Stimulated activated CD4-positive, alpha-beta T cell treated with anti-CD3 and anti-CD28 coated beads, Interleukin-2, amount 100 ng/mL, for 24 hours (primary cell): ENCODE measurements at places on chromosomes 7 and 10.

DNA sequence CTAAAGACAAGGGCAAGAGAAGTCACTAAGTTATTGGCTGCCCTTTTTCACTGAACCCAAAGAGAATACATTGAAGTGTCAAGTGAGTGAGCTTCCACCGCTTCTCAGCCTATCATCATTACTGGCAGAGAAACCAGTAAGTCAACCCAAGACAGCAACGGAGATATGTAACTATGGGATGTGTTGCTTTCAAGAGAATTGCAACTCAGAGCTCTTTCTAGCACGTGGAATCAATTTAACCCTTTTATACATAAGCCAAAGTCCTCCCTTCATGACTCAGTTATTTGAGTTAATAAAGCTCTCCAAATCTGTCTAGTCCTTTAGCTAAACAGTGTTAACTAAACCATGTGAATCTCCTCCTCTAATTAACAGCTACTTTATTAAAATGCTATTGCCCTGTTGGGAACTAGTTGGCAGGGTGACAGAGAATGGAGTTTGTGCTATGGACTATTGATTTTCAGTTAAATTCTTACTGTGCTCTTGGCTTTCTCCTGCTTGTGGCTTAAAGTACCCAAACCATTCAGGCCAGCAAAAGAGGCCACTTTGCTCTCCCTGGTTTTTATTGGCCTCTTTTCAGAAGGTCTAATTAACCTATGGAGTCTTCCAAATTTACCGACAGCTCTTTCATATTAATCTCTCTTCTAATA is 287.7 kb downstream of the NRG3 start:
- no peak for DNase-seq

GRCh38 chr10:69375307-69376151 is 41.2 kb downstream of the TACR2 start:
- no peak for DNase-seq

DNA sequence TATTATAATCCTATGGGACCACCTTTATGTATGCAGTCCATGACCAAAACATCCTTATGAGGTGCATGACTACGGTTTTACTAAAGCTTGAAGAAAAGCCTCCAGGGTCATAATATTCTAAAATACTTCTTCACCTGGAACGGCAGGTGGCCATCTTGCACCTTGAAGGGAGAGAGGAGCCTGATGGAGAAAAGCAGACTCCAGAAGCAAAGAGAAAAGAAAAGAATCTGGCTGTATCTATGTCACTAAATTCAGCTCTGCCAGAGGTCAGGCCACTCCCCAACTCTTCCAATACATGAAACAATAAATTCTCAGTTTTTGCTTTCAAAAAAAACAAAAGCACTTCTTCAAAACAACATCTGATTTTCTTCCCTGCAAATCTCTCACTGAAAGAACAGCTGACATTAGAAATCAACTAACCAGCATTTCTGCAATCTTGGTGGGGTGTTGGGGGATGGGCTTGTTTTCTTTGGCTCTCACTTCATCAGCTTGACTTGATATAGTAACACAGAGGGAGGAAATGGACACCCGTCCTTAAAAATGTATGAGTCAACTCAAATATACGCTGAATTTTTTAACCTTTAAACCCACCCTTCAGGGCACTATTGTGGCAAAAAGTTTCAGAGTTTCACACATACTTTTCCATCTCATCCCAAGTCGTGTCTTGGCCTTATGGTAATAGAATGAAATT is 21.7 kb downstream of the HIBADH start:
- no peak for DNase-seq

- DNase-seq, result peak; percentile 4
These were observed 124.3 kb upstream of the UNC5B start for GRCh38 chr10:71088054-71088453.

DNA sequence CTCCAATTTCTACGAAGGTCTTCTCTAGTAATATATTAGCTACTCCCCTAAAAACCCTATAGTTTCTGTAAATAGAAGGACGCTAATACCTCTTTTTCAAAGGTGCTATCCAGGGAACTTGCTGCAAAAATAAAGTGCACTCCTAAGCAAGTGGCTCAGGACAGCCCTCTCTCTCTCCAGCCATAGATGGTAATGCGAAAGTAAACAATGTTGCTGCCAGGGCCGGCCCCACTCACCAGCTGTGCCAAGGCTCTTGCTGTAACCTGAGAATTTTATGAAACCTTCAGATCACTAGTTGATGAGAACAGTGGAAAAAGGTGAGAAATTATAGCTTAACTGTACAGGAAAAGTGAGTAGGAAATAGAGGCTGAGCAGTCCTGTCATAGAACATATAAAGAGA is 10.9 kb upstream of the TAS2R39 start:
- DNase-seq, result no peak

- DNase-seq, result peak; percentile 37
These were observed 527 bp upstream of the HERPUD2 start for GRCh38 chr7:35695473-35695850.

DNA sequence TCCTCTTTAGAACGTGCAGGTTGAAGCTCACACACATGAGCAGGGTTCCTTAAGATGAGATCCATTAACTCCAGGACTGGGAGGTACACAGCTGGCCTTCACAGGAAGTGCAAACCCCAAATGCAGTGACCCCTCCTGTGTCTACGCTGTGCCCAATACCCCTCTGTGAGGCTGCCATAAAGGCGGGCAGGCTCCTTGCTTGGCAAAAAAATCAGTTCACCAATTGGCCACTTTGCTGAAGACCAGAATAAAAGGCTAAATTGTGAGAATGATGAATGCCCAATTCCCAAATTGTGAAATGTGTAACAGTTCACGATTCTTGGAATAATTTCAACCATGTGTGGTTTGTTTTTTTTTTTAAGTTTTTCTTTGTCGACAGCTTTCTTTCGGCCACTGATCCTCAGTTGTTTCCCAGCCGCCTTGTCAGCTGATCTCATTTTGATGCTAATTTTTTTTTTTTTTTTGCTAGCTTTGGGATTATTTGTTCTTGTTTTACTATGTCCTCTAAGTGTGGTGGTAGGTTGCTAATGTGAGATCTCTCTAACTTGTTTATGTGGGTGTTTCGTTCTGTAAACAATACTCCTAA is 101.9 kb upstream of the PRSS58 start:
- no peak for DNase-seq

DNA sequence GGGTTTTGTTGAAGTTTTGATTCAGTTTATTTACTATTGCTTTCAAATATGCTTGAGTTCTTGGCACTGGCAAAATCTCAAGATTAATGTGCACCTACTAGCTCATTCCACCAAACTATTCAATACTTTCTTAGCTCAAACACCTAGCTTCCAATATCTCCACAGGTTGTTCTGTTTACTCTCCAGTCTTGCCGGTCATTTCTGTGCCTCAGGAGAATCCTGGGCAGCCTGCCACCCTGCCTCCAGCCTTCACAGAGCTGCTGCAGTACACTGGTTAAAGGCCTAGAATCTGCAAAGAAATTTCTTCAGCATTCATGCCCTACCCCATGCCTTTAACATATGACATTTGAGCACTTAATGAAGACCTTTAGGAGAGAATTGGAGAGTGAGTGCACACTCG is 4.0 kb upstream of the TMEM106B start:
- no peak for DNase-seq

DNA sequence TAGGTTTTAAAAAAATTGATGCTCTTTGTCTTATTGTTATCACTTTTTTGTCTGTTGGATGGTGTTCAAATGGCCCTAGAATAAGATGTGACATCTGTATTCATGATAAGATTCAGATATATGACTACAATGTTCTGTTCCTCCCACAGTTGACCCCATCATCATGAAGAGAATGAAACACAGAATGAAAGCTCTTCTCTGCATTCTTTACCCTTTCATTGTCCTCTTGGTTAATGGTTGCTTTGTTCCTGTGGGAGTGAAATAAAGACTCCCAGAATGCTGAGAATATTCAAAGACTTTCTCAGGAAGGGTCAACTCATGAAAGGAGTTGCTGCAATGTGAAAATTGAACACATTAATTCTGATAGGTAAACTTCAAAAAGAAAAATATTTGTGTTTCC is 1015.8 kb downstream of the SORCS3 start:
- no peak for DNase-seq

GRCh38 chr7:78516450-78516849 is 717.9 kb downstream of the PHTF2 start:
- DNase-seq, result no peak

GRCh38 chr7:40527723-40528122 is 392.9 kb downstream of the SUGCT start:
- no peak for DNase-seq

DNA sequence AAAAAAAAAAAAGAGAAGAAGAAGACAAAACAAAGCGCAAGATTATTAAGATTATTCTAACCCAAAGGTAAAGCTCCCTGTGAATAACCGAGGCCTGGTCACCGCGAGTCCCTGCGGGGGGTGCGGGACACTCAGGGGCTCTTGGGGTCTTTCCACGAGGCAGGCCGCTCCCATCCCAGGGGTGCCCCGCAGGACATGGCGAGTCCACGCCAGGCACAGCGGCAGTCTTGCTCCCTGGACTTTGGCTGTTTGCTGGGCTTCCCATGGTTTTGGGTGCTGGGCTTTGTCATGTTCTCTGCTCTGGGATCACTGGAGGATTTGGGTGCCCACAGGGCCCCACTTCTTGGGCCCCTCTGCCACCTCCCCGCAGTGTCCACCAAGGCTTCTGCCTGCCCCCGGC is 137.4 kb upstream of the TCERG1L start:
- no peak for DNase-seq
